ENCODE measurements at places on chromosomes 6 and 20.

- DNase-seq: no peak
These were observed 176.2 kb downstream of the NFATC2 start for GRCh38 chr20:51366155-51366886.

DNA sequence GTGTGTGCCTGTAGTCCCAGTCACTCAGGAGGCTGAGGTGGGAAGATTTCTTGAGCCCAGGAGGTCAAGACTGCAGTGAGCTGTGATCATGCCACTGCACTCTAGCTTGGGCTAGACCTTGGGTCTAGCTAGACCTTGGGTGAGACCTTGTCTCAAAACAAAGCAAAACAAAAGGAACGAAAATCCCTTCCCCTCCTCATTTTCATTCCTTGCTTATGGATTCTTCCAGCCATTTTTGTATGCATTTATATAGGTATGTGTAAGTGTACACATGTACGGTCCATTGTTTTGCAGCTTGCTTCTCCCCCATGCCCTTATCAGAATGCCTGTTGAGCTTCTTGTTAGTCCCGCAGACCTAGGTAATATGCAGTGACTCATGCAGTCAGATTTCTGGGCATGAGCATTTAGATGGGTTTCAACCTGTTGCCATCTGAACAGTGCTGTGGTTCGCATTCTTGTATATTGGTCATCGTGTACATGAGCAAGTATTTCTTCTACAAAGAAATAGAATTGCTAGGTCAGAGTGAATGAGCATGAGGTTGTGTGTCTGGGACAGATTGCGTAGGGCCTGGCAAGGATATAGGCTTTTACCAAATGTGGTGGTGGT, 73.2 kb downstream of the ATRN start:
- no peak for DNase-seq

DNA sequence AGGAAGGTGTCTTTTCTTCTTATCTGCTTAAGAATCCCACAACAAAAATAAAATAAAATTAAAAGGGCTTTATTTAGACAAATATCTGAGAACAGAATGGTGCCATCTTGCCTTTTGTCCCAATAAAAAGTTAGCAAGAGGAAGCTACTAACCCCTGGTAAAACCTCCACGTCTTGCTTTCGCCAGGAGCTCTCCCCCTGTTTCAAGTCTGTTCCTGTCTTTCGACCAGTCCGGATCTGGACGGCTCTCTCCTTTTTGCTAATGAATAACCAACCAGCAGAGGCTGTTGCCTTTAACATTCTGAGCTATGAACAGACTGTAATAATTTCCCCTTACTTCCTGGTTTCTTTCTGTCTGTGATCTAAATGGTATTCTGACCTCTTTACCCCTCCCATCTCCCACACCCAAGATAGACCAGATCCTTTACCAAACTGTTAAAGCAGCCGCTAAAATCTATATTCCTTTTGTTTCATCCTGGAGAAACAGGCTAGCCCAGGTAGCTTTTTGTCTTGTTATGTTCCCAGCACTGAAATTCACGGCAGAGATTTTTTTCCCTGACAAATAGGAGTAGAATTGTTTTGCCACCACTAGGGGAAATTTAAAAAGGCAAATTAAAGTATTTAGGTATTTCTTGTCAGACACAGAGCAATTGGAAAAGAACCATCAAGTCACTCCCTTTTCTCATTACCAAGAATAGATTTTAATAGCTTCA, at the start of gene FRK:
Gene FRK (minus strand): TSS at position 320 of the 712 bp plus-strand sequence. CDS start 580 bp downstream, outside the sequence.
- no peak for DNase-seq

DNA sequence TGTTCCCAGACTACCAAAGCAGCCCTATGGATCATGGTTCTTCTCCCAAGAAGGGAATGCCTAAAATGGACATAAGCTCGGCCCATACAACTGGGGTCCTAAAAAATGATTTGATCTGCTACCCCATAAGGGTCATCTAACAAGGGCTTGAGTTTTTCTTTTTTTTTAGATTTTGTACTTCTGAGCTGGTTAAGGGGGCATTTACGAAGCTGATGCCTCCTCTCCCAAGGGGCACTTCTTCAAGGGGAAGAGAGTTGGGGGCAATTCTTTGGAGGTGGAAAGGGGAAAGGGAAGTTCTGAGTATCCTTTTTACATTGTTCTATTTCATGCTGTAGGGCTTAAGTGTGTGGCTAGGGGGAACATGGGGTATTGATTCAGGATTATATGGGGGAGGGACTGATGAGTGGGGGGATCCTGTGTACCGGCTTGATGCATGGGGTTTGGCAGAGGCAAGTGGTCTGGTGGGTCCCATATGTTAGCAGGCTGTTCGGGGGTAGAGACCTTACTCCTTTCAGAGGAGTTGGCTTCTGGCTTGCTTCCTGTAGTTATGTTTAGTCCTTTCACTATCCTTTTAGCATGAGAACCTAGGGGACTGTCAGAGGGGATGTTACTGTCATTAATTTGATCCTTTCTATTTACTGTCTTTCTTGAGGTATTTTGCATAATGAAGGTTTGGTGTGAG, 8.1 kb upstream of the ZNFX1 start:
- no peak for DNase-seq

DNA sequence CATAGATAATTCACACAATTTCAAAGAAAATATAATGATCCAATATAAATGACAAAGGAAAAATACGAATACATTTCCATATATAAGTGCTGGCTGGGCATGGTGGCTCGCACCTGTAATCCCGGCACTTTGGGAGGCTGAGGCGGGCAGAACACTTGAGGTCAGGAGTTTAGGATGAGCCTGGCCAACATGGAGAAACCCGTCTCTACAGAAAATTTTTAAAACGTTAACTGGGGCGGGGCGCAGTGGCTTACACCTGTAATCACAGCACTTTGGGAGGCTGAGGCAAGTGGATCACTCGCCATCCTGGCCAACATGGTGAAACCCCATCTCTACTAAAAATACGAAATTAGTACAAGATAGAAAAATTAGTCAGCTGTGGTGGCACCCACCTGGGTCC, 14.9 kb upstream of the MAPK13 start:
- DNase-seq: no peak

DNA sequence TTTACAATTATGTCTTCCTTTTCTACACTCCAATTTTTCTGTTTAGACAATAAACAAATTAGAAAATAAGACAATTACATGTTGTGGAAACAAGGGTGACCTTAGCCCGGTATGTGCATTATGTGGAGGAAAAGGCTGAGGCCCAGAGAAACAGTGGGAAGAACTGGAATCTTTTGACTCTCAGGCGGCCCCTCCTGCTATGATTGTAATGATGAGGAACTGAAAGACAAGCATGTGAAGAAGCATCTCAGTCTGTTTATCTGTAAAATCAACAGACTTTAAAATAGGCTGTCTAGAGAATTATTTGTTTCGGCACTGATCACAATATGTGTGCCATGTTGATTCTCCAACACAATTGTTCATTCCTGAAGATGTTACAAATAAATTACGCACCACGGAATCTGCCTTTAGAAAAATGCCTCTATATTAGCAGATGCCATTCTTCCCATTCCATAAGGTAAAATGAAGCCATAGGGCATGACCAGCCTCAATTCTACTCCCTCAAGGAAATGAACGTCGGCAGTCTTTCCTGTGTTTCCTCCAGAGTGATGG, 1201.6 kb upstream of the CITED2 start:
- no peak for DNase-seq

DNA sequence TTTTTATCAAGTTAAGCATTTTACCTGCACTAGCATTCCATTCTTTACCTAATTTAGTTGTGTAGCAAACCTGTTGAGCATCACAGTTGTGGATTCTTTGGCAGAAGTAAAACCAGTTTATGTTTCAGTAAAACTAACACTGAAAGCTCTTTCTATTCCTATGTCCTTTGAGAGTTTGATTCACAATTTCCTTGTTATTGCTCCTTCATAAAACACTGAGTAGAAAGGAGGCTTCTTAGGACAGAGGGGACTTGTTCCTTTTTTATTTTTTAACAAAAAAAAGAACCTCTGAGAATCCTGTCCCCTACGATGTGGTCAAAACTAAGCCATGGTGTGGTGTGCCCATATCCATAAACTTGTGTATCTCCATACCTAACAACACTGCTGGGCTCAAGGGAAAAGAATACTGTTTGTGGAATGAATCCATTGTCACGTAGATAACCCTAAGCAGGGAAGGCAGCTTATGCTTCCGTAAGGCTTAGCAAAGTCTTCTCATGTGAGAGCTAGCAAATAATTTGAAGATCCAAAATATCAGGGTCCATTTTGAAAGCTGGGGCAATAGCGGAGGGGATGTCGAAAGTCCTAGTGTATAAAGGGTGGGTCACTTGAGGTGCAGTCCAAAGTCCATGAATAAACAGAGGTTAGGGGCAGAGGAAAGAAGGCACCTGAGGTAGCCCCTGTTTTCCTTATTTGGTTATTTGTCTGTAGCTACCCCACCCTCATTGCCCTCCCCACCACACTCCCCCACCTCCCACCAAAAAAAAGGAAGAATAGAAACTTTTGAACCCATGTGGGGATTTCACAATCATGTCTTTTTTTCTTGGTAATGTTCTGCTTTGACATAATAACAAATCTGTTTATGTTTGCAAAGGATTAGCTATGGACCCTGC, 71.0 kb downstream of the PLAGL1 start:
- DNase-seq: no peak

DNA sequence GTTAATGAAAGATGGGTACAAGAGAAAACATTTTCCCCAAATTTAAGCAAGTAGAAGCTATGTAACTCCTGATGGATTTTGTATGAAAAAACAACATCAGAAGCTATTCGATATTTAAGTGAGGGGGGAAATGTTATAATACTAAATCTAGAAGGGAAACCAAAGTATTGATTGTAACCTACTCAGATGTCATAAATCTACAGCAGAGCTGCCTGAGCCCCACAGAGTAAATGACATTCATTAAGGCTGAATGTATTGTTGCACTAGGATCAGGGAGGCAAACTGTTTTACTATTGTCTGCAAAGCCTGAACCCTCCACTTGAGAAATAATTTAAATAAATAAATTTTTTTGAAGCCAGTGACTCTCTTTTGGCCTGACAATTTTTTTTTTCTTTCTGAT, 19.3 kb downstream of the ANKRD6 start:
- DNase-seq: no peak

DNA sequence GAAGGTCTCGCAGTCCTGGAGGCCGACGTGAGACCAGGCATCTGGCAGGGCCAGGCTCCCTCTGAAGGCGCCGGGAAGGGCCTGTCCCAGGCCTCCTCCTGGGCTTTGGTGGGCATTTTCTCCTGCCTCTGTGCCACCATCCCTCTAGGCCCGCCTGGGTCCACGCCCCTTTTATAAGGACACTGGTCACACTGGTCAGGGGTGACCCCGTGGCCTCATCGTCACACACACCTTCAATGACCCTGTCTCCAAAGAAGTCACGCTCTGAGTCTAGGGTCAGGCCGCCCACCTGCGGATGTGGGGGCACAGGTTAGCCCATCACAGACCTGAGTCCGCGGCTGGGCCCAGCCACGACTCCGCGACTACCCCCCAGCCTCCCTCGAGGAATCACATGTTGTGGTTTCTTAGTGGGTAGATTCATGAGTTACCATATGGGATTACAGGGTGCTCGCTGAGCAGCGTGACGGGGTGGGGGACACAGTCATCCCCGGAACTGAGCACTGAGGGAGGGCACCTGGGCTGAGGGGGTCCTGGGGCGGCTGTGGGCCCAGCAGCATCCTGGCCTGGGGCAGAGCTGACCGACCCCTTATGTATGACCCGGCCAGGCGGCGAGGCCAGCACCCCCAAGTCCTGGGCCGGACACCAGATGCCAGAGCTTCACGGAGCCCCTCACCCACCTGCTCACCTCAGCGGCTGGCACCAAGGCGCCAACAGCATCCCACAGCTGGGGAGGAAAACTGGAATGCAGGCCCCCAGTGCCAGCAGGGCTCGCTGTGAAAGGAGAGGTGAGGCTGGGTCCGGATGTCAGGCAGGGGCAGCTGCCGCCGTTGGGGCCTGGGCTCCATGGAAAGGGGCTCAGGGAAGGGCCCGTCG, 115.9 kb downstream of the DLL1 start:
- DNase-seq: no peak

DNA sequence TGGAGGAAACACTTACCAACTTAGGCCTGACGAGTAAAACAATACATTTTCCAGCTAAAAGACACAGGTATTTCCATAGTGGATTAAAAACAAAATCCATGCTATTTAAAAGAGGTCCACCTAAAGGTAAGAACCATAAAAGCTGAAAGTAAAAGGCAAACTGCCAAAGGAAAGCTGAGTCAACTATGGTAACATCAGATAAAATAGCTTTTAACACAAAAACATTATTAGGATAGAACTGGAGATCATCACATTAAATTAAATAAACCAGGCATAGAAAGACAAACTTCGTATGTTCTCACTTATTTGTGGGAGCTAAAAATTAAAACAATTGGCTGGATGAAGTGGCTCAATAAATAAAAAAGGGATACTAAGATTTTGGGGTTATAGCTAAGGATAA, 166.8 kb upstream of the SLC22A16 start:
- DNase-seq: no peak

DNA sequence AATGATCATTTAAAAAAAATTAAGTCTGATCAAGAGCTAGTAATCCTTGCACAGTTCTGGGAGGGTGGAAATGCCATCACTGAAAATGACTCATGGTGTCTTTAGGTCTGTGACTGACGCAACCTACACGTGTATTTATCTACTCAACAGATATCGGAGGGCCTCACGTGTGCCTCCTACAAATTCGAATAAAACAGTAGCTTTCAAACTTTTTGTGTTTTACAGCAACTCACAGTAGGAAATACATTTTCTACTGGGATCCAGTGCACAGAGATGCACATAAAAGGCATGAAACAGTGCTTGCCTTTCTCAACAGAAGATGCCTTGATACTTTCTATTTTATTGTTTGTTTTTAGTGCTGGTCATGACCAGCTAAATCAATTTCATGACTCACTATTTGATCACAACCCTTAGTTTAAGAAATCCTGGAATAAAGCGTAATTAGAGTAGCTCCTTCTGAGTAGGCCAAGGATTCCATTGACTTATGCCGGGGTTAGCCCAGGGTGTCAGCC, 210.0 kb upstream of the SNX9 start:
- DNase-seq: no peak

- DNase-seq: no peak
These were observed 77.9 kb downstream of the FKBP5 start for GRCh38 chr6:35610830-35611229.

DNA sequence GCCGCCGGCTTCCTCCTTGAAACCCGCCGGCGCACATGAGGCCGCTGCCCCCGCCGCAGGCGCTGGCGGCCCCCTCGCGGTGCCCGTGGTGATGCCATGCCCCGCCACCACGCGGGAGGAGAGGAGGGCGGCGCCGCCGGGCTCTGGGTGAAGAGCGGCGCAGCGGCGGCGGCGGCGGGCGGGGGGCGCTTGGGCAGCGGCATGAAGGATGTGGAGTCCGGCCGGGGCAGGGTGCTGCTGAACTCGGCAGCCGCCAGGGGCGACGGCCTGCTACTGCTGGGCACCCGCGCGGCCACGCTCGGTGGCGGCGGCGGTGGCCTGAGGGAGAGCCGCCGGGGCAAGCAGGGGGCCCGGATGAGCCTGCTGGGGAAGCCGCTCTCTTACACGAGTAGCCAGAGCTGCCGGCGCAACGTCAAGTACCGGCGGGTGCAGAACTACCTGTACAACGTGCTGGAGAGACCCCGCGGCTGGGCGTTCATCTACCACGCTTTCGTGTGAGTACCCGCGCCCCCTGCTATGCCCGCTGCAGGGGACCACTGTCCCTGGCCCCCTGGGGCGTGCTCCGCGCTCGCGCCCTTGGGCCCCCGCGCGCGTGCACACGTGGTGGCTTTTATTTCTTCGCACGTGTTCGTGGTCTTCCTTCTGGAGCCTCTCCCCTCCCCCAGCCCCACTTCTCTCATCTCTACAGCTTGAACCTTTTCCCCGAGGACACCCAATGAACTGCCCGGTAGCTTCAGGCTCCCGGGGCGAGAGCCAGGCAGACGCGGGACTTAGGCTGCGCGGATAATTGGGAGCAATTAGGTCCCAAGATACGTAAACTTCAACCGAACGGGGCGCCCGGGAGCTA, 453 bp downstream of the KCNQ5 start:
- no peak for DNase-seq

All from muscle of arm (tissue), 14 donors.